Activated CD8-positive, alpha-beta T cell treated with anti-CD3 and anti-CD28 coated beads for 36 hours (primary cell): ENCODE measurements at places on chromosomes 7 and 10. TPM values are rescaled to one million over a fixed set of nuclear protein-coding genes. Genes with fewer than 3 reads are reported as not detected.

The ACSL5 gene
- total RNA-seq, result 34.1 TPM

The ABCB4 gene
- 0.14 TPM for total RNA-seq

The NIPSNAP2 gene
- 56.7 TPM for total RNA-seq

The CALCR gene
- total RNA-seq, result not detected

- H3K27me3 ChIP-seq, result peaks cover 80% of the 10 kb centered on the region
- H3K4me1 ChIP-seq, result peaks cover 17% of the 10 kb centered on the region
- peak; percentile 49 for DNase-seq
- peaks cover 5% of the 10 kb centered on the region for H3K36me3 ChIP-seq
Observed at GRCh38 chr7:97006055-97006815, 882 bp downstream of the DLX6 start.
